ENCODE measurements at places on chromosomes 11 and 22. TPM values are rescaled to one million over a fixed set of nuclear protein-coding genes. Genes with fewer than 3 reads are reported as not detected.

GRCh38 chr22:42269432-42270175, 849 bp downstream of the TCF20 start:
- H3K4me3 ChIP-seq = peak overlapping the region; percentile 96
- H3K36me3 ChIP-seq = no peaks in the 10 kb centered on the region
- no peaks in the 10 kb centered on the region for H3K27me3 ChIP-seq
- DNase-seq = peak; percentile 80
- peak overlapping the region; percentile 92 for H3K27ac ChIP-seq

The FJX1 gene
- 2.6 TPM for total RNA-seq

The RAG2 gene
- total RNA-seq = not detected

DNA sequence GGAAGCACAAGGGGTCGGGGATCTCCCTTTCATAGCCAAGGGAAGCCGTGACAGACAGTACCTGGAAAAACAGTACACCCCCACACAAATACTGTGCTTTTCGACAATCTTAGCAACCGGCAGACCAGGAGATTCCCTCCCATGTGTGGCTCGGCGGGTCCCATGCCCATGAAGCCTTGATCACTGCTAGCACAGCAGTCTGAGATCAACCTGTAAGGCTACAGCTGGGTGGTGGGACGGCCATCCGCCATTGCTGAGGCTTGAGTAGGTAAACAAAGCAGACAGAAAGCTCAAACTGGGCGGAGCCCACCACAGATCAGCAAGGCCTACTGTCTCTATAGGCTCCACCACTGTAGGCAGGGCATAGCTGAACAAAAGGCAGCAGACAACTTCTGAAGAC, 180.2 kb upstream of the SOX6 start:
- H3K4me3 ChIP-seq = no peak overlapping the region
- DNase-seq = no peak
- H3K27me3 ChIP-seq = no peaks in the 10 kb centered on the region
- H3K36me3 ChIP-seq = no peaks in the 10 kb centered on the region
- no peak overlapping the region for H3K27ac ChIP-seq
- H3K4me1 ChIP-seq = no peaks in the 10 kb centered on the region
